ENCODE measurements at places on chromosomes 2 and 18. TPM values are rescaled to one million over a fixed set of nuclear protein-coding genes. Genes with fewer than 3 reads are reported as not detected.

DNA sequence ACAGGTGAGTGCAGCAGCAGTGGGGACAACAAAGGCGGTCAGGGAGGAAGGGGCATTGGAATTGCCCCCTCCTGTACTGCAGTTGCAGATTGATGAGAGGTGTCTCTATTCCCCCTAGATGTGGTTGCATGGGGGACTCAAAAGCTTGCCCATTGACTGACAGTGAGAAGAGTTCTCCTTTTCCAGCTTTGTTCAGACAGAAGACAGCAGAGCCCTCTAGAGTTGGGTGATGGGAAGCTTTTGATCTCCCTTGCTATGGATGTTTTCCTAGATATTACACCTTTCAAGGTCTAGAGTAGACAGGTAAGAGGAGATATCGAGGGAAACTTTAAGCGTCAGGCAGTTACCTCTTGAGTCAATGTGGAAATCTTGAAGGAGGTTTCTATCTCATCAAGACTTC, 2.9 kb downstream of the PROKR1 start:
- DNase-seq: peak; percentile 18

DNA sequence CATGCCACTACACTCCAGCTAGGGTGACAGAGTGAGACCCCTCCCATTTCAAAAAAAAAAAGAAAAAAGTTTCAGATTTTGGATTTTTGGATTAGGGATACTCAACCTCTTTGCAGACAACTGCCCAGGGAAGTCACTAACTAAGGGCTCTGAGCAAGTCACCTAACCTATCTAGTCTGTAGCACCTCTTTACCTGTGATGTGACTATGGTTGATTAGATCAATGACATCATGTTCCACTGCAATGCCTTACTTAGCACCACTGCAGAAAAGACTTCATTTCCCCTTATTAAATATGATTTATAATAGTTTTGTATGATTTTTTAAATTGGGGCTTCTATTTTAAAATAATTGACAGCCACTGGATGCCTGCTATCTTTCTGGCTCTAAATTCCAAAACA, 41.2 kb downstream of the CUL3 start:
- no peak for DNase-seq

DNA sequence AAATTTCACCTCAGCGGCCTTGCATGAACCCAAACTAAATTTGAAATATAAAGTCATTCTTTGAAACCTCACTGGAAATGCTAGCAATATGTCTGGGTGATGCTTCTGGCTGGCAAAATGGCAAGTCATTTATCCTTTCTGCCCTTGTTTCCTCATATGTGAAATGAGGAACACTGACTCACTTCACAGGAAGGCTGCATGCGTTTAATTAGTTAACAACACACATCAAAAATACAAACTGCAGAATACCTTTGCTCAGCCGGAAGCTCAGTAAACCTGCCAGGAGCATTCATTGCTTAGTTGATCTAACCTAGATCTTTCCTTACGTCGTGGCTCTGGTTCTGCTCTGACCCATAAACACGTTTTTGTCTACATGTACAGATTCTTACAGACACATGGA, 214.2 kb upstream of the ACVR2A start:
- peak; percentile 41 for DNase-seq

DNA sequence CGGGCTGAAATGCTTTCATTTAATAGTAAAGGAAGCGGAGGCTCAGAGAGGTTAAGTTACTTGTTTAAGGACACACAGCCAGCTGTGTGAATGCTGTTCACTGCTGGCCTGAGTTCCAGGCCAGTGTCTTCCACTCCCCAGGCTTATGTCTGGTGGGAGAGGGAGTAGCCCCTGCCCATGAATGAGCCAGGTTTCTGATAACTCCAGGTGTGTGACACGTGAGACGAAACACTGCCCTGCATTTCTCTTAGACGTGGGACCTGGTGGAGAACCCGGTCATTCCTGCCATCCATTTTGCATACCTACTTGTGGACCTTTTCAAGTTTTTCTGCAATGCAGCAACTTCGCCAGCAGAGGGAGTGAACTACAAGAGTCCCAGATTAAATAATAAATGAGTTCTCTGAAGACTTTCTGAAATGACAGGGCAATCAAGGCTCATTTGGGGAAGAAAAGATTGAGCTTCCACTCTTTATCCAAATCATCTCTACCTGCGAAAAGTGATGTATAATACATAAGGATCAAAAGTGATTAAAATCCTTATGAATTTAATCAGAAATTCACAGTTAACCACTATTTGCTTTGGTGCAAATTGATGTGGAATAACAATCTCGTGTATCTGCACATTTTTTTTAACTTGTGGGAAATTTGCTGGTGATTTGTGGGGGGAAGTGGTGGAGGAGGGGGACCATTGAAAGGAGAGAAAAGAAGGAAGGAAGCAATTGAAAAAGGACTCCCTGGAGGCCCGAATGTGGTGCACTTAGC, 79.4 kb upstream of the ASB18 start:
- DNase-seq: peak; percentile 71

GRCh38 chr2:219073413-219074129, 12.8 kb upstream of the IHH start:
- DNase-seq: peak; percentile 52

DNA sequence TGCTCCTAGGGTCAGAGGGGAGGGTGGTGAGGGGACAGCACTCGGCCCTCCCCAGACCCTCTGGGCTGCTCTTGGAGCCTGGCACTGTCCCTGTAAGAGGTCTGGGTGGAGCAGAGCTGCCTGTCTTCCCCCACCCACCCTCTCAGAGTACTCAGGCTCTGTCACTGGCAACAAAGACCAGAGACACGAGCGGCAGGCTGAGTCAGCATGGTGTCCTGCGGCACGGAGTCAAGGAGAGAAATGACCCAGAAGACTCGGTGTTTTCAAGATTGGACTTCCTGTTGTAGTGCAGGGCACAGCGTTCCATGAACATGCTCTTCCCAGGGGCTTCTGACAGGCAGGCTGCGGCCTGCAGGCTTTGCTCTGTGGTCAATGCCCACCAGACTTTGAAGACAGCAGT, 19.9 kb downstream of the SIGLEC15 start:
- DNase-seq: no peak

- no peak for DNase-seq
Observed at GRCh38 chr18:50377061-50377798, 2.4 kb downstream of the SKA1 start.

DNA sequence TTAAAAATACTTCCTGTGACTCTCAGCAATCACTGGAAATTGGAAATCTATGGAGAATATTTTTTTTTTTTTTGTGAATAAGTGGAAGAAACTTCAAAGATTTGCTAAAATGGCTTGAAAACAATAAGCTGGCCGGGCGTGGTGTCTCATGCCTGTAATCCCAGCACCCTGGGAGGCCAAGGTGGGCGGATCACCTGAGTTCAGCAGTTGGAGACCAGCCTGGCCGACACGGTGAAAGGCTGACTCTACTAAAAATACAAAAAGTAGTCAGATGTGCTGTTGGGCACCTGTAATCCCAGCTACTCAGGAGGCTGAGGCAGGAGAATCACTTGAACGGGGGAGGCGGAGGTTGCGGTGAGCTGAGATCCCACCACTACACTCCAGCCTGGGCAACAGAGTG, 155.5 kb upstream of the CAVIN2 start:
- no peak for DNase-seq

DNA sequence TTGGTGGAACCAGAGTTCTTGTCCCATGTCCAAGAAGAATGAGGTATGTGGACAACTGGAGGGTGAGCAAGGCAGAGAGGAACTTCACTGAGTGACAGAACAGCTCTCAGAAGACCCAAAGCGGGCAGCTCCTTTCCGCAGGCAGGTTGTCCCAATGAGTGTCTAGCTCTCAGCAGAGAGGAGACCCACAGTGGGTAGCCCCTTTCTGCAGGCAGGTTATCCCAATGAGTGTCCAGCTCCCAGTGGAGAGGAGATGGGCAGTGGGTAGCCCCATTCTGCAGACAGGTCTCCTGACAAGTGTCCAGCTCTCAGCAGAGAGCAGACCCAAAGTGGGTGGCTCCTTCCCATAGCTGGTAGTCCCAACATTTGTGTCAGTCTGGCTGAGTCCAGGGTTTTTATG, 69.6 kb downstream of the SRBD1 start:
- DNase-seq: no peak

DNA sequence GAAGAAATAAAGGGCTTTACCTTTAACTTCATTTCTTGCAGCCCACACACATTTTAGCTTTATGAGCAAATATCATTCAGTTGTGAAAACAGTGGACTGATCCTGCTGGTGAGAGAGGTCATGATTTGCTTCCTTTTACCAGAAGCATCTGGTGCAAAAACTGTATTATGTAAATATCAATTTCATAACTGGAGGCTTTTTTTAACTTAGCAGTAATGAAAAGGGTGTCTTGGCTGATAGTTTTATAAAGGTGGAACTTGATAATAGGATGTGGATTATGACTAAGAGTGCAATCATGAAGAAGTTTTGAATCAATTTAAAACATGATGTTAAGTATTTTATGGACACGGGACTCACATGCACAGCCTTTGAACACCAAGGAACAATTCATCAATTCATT, 304.4 kb downstream of the GULP1 start:
- peak; percentile 38 for DNase-seq

DNA sequence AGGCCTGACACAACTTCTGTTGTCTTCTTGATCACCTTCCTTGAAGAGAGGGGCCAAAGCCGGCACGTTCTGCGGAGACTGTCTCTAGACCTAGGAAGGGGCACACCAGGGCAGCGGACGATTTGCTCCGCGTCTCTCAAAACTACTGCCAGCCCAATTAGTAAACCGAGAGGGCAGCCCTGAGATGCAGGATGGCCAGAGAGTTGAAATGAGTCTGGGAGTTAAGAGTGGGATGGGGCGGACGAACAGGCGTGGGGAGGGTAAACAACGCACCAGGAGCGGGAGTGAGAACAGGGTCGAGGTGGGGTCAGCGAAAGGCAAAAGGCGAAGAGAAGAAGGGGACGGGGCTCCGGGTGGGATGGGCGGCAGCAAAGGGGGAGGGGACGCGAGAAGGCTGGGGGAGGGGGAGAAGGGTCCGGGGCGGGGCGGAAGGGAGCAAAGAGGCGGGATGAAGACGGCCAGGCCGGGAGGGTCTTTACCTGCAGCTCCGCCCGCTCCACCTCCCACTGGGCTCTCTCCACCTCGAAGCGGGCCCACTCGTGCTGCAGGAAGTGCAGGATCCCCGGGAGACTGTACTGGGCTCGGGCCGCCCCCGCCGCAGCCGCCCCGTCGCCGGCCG, 476 bp downstream of the STRN start:
- peak; percentile 13 for DNase-seq

The IL1RL1 gene
- total RNA-seq: 65.8 TPM

The PAX8 gene
- not detected for total RNA-seq

The KCNK3 gene
- not detected for total RNA-seq

The TANC1 gene
- total RNA-seq: 29.5 TPM

The PARD3B gene
- total RNA-seq: 1.6 TPM

The SRD5A2 gene
- under 0.01 TPM for total RNA-seq
